Effector memory CD8-positive, alpha-beta T cell (primary cell): ENCODE measurements at places on chromosomes 12 and 14.

DNA sequence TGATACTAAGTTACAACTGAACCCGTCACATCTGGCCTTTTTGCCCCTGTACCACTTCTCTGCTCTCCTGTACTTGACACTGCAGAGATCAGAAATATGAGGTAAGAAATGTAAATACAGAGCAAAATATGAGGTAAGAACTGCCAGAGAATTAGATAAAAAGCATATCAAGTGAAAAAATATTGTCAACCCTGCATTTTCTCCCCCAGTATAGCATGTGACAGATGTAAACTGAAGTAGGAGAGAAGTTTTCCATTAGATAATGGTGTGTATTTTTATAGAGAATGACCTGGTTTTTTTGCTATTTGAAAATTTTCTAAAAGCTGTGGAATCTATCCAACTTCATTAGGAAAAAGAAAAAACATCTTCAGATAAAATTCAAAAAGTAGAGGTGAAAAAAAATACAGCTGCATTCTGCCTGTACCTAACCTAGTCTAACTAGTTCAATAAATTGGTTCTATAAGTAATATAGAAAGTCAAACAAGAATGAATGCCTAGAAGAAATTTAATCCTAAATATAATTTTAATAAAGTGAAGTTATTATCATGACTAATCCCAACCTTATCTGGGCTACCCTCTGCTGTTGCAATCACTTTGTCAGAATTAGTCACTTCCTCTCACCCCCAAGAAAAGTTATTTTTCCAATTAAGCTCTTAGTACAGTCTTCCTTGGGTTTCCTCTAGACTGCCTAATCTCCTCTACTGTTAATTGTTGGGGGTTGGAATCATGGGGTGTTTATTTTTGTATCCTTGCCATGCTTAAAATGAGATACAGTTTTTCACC is 210.0 kb downstream of the RASSF9 start:
- no peak for DNase-seq

DNA sequence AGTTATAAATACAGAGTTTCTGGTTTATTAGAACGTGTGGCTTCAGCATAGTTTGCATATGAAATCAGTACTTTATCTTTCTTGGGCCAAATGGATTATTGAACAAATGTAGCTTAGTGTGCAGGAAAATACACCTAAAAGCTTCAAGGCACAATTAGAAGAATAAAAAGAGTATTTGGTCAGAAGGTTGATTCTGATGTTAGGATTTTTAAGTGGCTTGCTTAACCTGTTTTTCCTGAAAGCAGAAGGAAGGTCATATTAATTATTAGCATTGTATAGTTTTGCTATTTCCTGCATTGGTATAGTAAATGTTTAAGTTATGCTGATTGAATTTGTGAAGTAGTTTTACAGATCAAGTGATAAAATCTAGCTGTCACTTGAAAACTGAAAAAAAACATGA is 31.0 kb upstream of the GNS start:
- DNase-seq: no peak

GRCh38 chr12:88546226-88546625 is 34.0 kb downstream of the KITLG start:
- no peak for DNase-seq

- DNase-seq: peak; percentile 19
Observed at GRCh38 chr14:103385929-103386712, 906 bp downstream of the MARK3 start.

DNA sequence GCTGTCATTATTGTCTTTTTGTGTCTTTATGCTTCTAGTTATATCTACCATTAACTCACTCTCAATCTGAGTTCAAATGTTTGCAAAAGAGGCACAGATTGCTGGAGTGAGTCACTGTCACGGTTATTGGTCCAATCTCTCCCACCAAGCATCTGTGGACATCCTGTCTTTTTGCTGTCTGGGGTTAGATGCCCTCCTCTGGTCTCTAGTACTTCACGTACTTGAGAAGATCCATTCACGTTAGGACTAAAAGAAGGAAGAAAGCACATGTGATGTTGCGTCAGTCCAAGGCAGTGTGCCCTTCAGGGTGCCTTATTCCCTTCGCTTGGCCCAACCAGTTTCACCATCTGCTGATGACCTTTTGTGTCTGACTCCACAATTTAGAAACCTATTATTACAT is 72.3 kb upstream of the STXBP6 start:
- no peak for DNase-seq

DNA sequence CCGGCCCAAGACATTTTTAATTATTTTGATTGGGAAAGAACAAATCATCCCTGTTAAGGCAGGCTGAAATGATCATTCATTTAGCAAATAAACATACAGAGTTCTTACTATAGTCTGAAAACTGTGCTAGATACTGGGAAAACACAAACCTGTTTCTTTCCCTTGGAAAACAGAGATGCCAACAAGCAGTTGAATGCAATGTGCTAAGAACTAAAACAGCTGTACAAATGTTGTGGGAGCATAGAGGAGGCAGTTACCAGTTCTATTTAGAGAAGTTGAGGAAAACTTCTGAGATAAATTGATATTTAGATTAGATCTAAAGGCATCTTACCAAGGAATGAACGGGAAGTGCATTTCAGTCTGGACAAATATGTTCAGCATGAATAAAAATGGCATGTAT is 3.2 kb upstream of the NECAP1 start:
- no peak for DNase-seq

GRCh38 chr12:1518591-1519516 is 75.5 kb downstream of the FBXL14 start:
- no peak for DNase-seq

DNA sequence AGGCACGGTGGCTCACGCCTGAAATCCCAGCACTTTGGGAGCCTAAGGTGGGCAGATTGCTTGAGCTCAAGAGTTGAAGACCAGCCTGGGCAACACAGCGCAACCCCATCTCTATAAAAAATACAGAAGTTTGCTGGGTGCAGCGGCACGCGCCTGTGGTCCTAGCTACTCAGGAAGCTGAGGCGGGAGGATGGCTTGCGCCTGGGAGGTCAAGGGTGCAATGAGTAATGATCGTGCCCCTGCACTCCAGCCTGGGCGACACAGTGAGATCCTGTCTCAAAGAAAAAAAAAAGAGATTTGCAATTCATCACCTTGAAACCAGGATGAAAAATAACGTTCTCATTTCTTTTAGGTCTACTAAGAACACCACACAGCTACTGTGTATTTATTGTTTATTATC is 4.0 kb downstream of the STX2 start:
- no peak for DNase-seq

DNA sequence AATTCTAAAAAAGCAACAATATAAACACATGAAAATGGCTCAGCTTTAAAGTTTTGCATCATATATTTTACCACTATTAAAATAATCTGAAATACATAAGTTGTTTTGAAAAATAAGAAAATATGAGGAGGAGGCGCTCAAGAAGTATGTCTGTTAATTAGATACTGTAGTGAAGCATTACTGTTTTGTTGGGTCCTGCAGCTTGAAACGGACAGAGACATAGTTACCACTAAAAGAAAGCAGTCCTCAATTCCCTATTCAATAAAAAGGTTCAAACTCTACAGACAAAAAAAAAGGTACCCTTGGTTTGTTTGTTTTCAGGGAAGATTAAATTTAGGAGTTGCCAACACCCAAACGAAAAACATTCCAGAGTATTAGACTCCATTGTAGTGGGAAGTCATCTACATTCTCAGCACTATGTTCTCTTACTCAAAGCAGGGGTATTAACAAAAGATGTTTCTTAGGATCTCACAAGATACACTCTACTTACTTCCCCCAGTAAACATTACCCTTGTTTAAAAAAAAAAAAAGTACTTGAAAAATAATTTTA is 3.0 kb downstream of the PAWR start:
- no peak for DNase-seq

DNA sequence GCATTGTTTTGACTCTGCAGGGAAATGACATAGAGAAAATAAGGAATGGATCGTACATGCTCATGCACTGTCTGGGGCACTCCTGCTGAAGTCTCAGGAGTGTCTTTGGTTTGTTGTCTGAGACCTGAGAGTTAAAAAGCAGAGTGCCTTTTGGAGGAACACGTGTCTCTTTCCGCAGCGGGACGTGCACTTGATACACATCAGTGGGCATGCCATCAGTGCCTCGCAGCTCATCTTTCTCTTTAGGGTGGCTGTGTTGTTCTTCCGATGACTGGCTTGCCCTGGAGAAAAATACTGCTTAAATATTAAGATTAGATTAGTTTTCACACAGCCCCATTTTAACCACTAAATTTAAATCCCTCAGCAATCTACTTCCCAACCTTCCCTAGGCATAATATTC is 835.9 kb downstream of the DIO2 start:
- no peak for DNase-seq

GRCh38 chr14:92540472-92541048 is 27.0 kb downstream of the RIN3 start:
- DNase-seq: no peak

- DNase-seq: no peak
Observed at GRCh38 chr12:117662620-117663395, 301.4 kb upstream of the NOS1 start.

GRCh38 chr14:21104448-21105060 is 3.7 kb downstream of the TMEM253 start:
- DNase-seq: peak; percentile 60

DNA sequence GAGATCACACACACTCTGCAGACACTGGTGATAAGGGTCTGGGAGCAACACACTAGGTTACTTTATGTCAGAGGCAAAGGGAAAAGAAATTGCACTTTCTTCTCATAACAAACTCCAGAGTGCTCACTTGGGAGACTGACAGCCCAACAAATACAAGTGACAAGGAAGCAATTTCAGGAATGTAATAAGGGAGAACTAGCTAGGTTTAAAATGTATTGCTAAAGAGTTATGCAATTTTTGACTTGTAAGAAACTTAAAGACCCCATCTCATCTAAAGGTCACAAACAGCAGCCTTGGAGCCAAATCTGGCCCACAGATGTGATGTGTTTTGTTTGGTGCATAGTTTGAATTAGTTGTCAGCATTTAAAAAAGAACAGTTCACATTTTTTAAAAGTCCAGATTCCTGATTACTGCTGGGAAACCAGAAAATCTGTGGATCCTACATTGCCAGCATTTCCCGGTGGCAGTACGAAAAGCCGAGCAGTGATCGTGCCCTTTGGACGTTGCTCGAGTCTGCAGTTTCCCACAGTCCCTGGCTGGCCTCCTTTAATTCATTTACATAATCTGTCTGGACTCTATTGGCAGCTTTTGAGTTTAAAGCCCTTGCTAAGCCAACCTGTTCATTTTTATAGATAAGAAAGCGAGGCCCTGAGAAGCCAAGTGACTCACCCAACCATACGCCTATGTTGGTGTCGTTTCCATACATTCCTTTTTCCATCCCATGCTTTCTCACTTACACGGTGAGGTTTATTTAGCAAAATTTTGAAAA is 42.0 kb upstream of the ETV6 start:
- no peak for DNase-seq

DNA sequence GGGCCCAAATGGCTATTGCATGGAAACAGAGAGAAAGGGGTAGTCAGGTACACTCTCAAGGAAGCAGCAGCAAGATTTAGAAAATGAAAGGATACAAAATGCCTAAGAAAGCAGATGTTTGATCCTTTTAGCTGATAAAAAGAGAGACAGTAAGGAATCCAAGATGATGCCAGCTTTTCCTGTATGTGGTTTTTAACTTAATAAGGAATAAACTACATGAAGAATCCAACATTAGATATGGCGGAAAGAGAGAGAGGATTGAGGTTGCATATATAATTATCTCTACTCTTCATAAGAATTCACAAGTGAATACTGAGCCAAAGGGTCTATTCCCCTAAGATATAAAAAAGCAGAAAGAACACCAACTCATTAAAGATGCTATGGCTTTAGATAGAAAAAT is 11.6 kb downstream of the TMED10 start:
- DNase-seq: no peak

DNA sequence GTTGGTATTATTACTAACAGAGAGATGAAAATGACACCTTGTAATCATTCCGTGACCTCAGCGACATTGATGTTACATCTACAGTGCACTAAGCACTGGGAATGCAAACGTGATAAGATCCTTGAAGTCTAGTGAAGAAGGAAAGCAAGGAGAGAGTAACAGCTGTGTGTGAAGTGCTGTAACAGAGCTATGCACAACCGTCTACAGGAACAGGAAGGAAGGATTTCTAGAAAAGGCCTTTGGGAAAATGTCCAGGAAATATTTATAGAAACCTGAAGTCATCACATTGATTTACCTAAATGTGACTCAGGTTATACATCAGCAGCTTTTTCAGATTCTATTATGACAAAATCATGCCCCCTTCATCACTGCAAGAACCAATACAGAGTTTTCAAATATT is 304.2 kb upstream of the AMIGO2 start:
- no peak for DNase-seq
